ENCODE measurements at places on chromosomes 11 and 22.

- peak; percentile 57 for DNase-seq
These were observed 56.0 kb downstream of the DCUN1D5 start for GRCh38 chr11:103035791-103036434.

- no peak for DNase-seq
These were observed 43.1 kb upstream of the EED start for GRCh38 chr11:86201371-86201884.

DNA sequence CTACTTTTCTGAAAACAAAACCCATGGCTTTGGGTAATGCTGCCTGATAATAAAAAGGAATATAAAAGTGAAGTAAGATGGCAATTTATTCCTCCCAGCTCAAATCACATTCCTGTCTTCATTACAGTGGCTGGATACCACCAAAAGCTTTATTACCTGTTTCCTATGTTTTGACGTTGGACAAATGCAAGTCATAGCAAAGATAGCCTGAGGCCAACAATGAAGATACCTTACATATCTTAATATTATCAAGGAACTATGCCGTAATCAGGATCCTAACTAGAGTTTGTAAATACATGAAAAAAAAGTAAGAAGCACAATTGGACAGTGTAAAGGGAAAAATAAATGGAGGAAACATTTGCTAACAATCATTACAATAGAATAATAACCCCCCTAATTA, 202.4 kb downstream of the SOX6 start:
- DNase-seq, result no peak

GRCh38 chr11:17443926-17444690, 32.5 kb downstream of the ABCC8 start:
- DNase-seq, result no peak

- DNase-seq, result no peak
These were observed 265.8 kb downstream of the GRM5 start for GRCh38 chr11:88799771-88800500.

DNA sequence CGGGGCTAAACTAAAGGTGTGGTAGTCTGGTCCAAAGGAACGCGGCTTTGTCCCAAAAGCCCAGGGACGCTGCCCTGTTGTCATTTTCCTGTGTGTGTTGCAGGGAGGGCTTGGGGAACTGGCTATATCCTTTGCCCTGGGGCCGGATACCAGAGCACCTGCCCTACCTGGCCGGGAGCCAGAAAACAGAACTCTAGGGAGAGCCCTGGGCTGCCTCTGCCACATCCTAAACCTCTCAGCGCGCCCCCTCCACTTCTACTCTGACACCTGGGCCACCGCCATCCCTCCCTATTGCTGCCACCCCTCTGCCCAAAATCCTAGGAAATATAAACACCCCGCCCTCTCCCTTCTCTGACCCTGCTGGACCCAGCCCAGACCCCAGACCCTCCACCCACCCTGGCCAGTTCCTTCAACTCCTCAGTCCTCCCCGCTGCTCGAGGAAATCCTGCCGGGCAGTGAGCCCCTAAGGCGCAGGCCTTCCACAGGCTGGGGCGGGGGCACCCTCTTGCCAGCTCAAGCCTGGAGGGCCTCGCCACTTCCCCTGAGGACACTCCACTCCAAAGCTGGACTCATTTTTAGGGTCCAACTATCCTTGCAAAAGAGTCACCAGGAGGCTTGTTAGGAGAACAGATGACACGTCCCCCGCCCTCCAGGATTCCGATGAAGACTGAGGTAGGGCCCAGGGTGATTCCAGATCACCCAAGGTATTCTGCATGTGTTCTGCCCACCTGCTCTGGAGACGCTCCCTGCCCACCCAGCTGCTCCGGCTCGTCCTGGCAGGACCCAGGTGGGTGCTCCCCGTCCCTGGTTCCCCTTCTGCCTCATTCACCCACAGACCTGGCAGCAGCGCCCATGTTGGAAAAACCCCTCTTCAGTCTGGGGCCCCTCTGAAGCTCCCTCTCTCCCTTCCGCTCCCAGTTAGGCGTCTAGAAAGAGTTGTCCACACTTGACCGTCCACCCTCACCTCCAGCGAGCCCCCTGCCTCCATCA, 12.2 kb downstream of the KCTD17 start:
- DNase-seq, result no peak

DNA sequence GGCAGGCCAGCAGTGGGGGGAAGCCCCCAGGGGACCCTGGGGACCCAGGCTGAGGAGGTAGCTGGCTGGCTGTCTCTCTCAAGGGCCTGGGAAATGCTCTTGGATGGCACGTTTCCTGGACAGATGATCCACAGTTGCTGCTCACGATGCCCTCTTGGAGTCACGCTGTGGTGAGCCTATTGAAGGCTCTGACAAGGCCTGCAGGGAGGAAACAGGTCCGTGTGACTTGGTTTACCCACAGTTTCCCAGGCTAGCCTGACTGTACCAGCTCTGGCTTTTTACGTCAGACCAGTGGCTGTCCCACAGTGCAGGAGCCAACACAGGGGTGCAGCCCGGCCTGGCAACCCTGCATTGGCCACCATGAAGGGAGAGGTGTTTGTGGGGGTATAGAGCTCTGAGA, 29.2 kb upstream of the PPARA start:
- DNase-seq, result no peak

- no peak for DNase-seq
These were observed 74.6 kb downstream of the RAB30 start for GRCh38 chr11:82996966-82997606.

DNA sequence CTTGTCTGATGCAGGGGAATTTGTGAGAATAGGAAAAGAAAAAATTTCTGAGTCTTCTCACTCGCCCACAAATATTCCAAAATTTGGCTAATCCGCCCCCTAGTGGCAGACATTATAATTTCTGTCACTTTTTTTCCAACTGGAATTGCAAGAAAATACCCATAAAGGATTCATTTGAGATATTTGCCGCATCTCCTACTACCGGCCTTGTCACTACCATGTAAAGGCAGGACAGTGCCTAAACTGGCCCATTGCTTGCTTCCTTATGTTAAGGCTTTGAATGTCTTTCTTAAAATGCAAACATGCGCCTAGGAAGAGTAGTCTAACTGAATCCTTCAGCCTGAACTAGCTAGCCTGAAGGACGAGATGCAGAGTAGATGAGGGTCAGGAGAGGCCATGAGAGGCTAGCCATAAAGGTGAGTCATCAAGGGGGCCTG, 9.3 kb upstream of the CEP295 start:
- DNase-seq, result no peak

- no peak for DNase-seq
These were observed 55.6 kb upstream of the LYVE1 start for GRCh38 chr11:10623797-10624761.

DNA sequence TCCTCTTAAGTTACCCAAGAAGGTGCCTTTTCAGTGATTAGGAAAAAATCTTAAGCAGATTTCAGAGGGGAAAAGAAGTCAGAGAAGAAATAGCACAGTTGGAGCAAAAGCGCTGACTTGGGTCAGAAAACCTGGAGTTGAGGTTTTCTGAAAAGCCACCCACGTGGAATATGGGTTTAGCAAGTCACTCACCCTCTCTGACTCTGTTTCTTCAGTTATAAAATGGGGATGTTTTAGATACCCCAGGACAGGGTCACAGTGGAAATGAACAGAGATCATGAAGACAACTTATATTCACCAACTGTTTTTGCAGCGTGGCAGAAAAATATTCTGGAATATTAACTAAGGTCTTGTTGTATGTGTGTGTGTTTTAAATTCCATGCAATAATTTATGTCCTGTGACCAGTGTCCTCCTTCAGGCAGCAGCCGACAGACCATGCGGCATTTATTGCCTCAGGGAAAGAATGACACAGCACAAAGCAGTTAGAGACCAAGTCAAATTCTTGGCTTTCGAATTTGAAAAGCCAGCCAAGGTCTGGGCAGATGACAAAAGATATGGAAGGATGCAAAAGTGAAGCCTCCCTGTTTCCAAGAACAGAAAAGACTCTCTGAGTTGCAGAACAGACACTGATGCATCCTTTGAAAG, 119.9 kb downstream of the MIAT start:
- DNase-seq, result peak; percentile 67

DNA sequence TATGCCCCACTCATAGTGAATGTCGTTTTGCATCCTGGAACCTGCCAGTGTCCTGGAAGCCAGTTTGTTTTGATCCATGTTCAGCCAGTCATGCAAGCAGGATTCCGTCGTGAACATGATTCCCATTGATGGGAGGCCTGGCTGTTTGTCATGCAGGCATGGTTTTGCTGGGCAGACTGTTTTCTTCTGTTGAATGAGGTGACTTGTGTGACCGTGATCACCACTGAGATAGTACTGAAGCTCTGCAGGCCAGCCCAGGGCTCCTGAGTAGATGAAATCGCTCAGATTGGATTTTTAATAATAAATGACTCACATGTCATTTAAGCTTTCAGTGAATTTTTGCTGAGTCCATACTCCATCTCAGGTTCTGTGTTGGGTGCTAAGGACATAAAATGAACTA, 117.8 kb downstream of the PDE2A start:
- DNase-seq, result no peak

GRCh38 chr11:105991888-105992287, 30.2 kb downstream of the MSANTD4 start:
- no peak for DNase-seq

GRCh38 chr11:57162179-57162898, 19.4 kb upstream of the LRRC55 start:
- DNase-seq, result no peak

DNA sequence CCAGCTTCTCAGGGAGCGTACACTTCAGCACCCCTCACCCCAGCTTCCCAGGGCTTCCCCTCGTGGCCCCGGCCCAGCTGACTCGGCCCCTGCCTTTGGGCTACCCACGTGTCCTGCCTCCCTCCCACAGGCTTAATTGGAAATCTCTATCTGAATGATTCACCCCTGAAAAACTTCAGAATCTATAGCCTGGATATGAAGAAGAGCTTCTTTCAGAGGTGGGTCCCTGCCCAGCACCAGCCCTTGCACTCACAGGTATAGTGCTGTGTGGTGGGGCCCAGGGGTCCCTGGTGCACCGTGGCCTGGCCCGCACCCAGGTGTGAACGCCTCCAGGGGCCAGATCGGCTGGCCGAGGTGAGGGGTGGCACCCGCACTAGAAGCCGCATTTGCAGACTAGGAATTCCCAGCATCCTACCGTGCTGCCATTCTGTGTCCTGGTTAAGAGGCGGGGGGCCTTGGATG, 38.4 kb downstream of the B3GAT1 start:
- no peak for DNase-seq

GRCh38 chr11:64874308-64875240, 3.8 kb downstream of the EHD1 start:
- no peak for DNase-seq

- no peak for DNase-seq
These were observed 19.5 kb upstream of the FLRT1 start for GRCh38 chr11:64015935-64016845.

GRCh38 chr11:776561-777287, 563 bp downstream of the GATD1 start:
- no peak for DNase-seq

- no peak for DNase-seq
These were observed 258.3 kb downstream of the LRRC4C start for GRCh38 chr11:41201156-41201555.

- DNase-seq, result no peak
These were observed 80.3 kb upstream of the MYOD1 start for GRCh38 chr11:17639091-17639490.

DNA sequence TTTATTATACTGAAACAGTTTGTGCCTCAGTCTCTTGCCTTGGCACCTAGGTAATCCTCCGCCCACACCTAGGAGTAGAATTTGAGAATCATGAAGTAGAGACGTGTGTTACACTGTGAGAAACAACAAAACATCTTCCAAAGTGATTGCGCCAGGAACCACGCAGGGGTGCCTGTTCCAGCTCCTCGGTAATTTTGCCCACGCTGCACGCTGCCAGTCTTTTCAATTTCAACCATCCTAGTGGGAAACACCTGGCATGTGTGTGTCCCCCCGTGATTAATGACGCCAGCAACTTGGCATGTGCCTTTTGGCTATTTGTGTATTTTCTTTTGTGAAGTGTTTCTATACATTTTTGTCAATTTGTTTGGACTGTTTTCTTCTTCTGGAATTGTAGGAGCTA, 919.1 kb downstream of the BRD1 start:
- no peak for DNase-seq

DNA sequence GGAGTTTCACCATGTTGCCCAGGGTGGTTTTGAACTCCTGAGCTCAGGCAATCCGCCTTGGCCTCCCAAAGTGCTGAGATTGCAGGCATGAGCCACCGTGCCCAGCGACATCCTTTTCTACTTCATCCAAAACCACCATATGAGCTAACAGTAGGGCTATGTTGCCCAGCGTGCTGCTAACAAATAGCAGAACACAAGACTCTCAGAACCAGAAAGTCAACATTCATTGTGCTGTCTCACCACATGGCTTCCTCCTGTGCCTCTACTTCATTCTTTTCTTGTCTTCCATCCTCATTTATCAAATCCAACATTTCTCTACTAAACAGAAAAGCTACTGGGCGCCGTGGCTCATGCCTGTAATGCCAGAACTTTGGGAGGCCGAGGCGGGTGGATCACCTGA, 12.0 kb upstream of the DENND5A start:
- DNase-seq, result no peak

Data from GM04503 (cell line).